ENCODE measurements at places on chromosomes 16 and 17.
A peak's percentile ranks its signal among the peaks of the same experiment; 100 is the strongest.

- no peak for DNase-seq
Measured at GRCh38 chr17:48592577-48592976, 1.0 kb downstream of the HOXB5 start.

DNA sequence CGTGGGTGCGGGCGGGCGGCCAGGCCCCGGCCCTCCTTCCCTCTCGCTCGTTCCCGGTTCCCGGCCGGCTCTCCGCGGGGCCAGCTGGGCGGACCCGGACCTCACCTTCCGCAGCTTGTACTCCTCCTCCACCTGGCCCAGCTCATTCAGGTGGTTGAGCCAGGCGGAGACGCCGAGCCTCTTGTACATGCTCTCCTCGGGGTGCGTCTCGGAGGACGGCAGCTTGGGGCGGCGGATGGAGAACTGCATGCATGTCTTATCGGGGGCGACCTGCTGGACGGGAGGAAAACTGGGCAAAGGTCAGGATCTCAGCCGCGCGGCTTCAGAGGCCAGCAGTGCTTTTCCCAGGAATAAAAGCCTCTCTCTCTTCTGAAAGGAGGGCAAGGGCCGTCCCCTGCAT lies 85.4 kb downstream of the TBC1D16 start:
- no peak for DNase-seq

GRCh38 chr16:29662729-29663015 lies 375 bp upstream of the SPN start:
- no peak for DNase-seq

- no peak for DNase-seq
Measured at GRCh38 chr17:62125307-62125706, 60.2 kb upstream of the MED13 start.

- peak; percentile 51 for DNase-seq
Measured at GRCh38 chr16:86519649-86520316, 9.5 kb downstream of the FOXF1 start.

DNA sequence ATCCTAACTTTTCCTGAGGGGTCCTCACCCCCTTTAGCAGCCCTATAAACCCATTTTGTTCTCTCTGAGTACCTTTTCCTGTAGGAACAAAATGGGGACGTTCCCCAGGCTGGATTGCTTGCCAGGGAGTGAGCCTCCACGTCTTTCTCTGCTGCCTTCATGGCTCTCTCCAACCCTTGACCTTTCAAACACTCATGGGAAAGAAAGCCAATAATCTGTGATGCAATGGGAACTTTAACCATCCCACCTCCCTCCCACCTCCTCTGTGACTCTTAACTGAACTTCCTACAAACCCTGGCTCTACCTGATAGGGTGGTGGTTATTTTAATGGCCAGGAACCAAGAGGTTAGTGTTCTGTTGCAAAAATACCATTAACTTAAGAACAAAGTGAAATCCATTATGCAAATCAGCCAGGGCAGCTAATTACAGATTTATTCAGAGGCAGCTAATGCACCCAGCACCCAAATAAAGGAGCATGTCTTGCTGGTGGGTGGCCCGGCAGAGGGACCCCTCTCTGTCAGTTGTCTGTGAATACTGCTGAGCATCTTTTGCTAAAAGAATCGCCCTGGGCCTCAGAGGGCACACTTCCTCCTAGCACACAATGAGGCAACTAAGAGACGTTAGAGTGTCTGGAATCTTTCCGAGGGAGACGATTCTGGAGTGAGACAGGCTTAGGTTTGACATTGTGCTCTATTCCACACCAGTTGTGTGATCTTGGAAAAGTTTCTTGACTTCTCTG lies 3.0 kb downstream of the PIPOX start:
- no peak for DNase-seq

- DNase-seq, result no peak
Measured at GRCh38 chr16:58488531-58488930, 11.4 kb upstream of the NDRG4 start.

DNA sequence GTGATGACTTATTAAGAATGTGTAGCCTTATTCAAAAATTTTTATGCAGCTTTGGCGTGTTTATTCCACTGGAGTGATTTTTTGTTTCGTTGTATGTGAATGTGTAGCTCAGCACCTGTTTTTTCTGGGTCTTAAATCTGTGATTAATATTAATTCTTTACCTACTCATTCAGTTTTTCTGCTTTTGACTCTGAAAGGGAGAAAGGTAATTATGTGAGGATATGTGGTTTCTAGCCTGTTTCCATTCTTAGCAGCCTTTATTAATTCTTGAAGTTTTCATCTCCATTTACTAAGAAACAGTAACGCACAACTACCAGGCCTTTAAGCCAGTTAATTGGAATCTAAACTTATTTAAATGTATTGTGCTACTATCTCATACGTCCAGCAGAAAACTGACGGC lies 7.0 kb downstream of the HEATR3 start:
- DNase-seq, result no peak

GRCh38 chr17:6753006-6753445 lies 2.8 kb upstream of the XAF1 start:
- DNase-seq, result peak; percentile 12

DNA sequence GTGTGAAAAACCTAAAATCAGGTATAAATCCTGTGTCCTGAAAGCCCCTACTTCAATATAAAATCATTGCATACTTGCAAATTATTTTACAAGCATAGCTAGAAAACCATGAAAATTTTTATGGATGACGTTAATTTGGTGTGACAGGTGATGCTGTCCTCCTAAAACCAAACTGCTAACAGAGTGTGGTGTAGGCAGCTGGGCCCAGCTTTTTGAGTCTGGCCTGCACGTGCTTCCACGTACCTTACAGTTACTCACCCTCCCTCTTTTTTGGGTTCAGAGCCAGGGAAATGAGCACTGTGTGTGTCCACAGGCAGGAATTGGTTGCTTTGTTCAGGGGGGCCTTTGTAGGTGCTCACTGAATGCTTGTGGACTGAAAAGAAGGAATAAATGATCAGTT lies 36.4 kb downstream of the CLEC16A start:
- DNase-seq, result no peak

- no peak for DNase-seq
Measured at GRCh38 chr17:8499171-8499570, 63.5 kb downstream of the NDEL1 start.

GRCh38 chr16:85856585-85856984 lies 42.4 kb upstream of the IRF8 start:
- no peak for DNase-seq

DNA sequence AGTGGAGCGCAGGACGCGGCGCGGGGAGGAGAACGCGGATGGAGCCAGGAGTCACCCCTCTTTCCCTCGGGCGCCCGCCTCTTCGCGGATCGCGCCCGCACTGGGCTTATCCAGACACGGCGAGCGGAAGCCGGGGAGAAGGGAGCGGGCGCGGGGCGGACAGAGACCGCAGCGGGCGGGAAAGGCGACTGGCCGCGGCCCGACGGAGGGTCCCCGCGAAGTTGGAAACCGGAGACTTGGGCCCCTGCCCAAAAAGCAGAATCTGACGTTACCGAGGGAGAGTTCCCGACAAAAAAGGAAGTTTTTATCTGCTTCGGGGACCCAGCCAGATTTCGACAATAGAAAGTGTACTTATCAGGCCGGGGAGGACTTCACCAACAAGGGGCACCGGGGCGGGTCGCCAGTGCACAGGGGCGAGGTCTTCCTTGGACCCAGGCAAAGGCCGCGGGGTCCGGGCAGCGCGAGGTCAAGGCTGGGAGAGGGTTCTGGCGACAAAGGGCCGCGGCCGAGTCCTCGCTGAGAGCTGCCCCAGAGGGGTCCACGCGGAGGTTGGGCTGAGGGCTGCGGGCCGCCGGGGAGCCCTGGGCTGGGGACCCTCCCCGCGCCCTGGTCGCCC lies 519 bp downstream of the ST6GALNAC2 start:
- no peak for DNase-seq

DNA sequence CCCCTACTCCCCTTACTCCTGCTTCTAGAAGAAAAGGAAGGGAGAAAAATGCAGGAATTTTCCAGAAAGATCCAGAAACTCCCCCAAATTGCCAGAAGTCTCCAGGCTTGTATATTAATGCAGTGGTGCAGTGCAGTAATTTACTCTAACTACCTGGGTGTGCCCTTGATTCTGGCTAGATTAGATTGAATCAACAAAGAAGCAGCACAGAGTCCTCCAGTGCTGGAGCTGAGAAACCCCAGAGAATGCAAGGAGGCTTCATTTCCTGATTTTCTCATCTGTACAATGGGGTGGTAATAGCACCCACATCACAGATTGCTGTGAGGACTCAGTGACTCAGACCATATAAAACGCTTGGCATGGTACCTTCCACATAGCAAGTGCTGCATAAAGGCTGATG lies 247.3 kb upstream of the RPL38 start:
- DNase-seq, result no peak

Data from activated CD8-positive, alpha-beta memory T cell treated with anti-CD3 and anti-CD28 coated beads for 1 hour (primary cell).